Activated CD4-positive, alpha-beta memory T cell treated with anti-CD3 and anti-CD28 coated beads for 36 hours (primary cell): ENCODE measurements at places on chromosomes 16 and 17. TPM values are rescaled to one million over a fixed set of nuclear protein-coding genes. Genes with fewer than 3 reads are reported as not detected.
A peak's percentile ranks its signal among the peaks of the same experiment; 100 is the strongest.

DNA sequence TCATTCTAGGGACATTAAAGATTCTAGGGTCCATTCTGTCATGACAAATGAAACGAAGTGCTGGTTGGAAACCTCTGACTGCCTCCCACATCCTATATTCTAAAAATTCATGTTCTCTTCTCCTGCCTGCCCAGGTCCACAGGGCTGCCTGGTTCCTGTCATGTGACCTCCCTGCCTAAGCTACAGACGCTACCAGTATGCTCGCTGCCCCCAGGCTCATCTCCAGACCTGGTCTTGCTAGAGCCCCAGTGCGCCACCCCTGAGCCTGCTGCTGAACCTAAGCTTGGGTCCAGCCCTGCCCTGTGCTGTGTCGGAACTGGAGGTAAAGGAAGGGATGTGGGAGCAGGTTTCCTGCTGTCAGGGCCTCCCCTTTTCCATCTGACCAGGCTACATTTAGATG, 231.6 kb upstream of the CDH5 start:
- H3K27ac ChIP-seq = no peak overlapping the region
- H3K36me3 ChIP-seq = no peaks in the 10 kb centered on the region
- no peak overlapping the region for H3K4me3 ChIP-seq
- no peak for DNase-seq
- peaks cover 10% of the 10 kb centered on the region for H3K27me3 ChIP-seq

GRCh38 chr17:77914385-77915254, 43.9 kb upstream of the TNRC6C start:
- H3K4me3 ChIP-seq = no peak overlapping the region
- peaks cover 13% of the 10 kb centered on the region for H3K4me1 ChIP-seq
- H3K27ac ChIP-seq = no peak overlapping the region

DNA sequence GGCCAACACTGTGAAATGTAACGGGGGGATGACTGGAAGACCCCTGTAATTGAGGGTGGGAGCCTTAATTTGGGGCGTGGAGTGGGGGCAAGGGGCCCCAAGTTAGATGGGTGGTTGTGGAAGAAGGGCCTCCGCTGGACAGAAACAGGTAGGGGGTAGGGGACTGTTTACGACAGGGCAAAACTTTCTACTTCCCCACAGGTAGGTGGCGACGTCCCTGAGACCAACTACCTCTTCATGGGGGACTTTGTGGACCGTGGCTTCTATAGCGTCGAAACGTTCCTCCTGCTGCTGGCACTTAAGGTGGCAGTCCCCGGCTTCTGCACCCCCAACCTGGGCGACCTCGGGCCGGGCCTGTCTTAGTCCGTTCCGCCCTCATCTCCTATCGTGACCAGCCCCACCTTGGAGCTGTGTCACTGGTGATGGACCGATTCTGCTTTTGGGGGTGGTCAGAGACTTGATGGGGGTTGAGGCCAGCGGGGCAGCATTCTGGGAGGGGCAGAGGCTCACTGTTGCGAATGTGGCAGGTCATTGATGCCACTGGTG, 6.8 kb downstream of the PPP4C start:
- peaks cover 15% of the 10 kb centered on the region for H3K4me1 ChIP-seq
- DNase-seq = no peak
- peaks cover 43% of the 10 kb centered on the region for H3K36me3 ChIP-seq
- H3K4me3 ChIP-seq = no peak overlapping the region
- no peak overlapping the region for H3K27ac ChIP-seq

GRCh38 chr17:8408371-8408770, 10.7 kb upstream of the RNF222 start:
- H3K27ac ChIP-seq = no peak overlapping the region
- H3K36me3 ChIP-seq = no peaks in the 10 kb centered on the region
- H3K27me3 ChIP-seq = peaks cover 12% of the 10 kb centered on the region
- H3K4me1 ChIP-seq = peaks cover 19% of the 10 kb centered on the region

GRCh38 chr16:24430954-24431760, 108.2 kb upstream of the RBBP6 start:
- DNase-seq = no peak
- no peak overlapping the region for H3K27ac ChIP-seq
- H3K27me3 ChIP-seq = peaks cover 19% of the 10 kb centered on the region
- no peaks in the 10 kb centered on the region for H3K4me1 ChIP-seq
- H3K36me3 ChIP-seq = no peaks in the 10 kb centered on the region
- H3K4me3 ChIP-seq = no peak overlapping the region

DNA sequence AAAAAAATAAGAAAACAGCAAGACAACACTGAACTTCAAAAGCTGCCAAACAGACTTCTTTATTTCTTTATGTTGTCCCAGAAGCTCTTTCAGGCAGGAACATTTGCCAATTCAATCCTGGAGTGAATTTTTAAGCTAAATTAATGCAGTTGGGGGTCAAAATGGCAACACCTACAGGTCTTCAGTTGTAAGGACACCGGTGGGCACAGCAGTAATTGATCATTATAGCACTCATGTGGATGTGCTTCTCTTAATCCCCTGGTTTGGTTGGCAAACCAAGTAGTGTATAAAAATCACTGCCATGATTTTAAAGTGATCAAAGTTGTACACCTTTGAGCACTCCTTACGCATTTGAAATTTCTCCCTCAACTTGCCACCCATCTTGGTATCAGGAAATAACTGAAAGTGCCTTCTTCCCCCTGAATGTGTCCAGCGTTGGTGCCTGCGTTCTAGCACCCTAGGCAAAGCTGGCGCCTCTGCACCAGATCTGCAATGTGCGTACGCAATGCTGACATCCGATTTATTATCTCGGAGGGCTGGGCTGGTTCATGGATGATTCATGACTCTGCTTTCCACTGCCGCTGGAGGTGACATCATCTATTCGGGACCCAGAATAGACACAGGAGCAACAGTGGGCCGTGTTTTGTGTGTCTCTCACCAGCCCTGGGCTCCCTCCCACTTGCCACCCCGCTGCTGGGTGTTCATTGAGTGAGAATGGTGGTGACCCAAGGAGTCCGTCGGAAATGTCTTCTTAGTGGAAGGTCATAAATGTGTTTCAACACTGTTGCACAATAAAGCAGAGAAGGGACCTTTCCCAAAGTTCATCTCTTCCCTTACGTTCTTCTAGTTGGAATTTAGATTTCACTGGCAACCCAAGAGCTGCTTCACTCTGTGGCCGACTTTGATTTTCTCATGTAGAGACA, 203.4 kb downstream of the CCDC182 start:
- H3K4me1 ChIP-seq = peaks cover 25% of the 10 kb centered on the region
- H3K36me3 ChIP-seq = no peaks in the 10 kb centered on the region
- DNase-seq = no peak
- no peaks in the 10 kb centered on the region for H3K27me3 ChIP-seq
- no peak overlapping the region for H3K4me3 ChIP-seq
- no peak overlapping the region for H3K27ac ChIP-seq

DNA sequence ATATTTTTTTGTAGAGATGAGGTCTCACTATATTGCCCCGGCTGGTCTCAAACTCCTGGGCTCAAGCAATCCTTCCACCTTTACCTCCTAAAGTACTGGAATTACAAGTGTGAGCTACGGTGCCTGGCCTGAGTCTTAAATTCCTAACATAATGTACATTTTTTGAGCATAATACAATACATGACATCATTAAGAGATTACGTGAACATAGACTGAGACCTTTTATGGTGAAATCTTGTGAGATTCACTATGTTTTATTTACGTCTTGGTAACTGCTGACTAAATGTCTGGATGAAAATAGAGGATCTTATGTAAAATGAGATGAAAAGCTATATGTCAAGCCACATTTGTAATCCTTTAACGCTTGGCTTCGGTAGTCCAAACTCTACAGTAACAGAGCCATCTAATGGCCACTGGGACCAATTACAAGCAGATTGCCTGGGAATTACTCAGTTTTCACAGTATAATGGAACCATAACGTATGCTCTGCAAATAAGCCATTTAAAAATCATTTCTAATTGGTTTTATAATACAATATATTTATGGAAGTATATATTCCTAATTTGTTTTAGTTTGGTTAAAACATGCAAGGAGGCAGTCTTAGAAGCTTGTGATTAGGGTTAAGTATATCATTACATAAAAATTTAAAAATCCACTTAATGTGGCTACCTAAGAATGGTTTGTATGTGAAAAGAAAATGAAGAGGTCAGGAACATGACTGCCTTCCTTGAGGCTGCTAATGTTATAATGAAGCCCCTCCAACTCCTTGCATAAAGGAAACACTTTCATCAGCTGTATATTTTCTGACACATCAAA, 8.1 kb upstream of the EFCAB13 start:
- no peaks in the 10 kb centered on the region for H3K36me3 ChIP-seq
- no peaks in the 10 kb centered on the region for H3K4me1 ChIP-seq
- no peak overlapping the region for H3K4me3 ChIP-seq
- DNase-seq = peak; percentile 40
- H3K27me3 ChIP-seq = no peaks in the 10 kb centered on the region

GRCh38 chr16:3574195-3574594, 3.0 kb downstream of the NLRC3 start:
- DNase-seq = no peak
- no peak overlapping the region for H3K27ac ChIP-seq
- H3K4me3 ChIP-seq = no peak overlapping the region

- H3K27ac ChIP-seq = no peak overlapping the region
- H3K27me3 ChIP-seq = no peaks in the 10 kb centered on the region
- peaks cover 32% of the 10 kb centered on the region for H3K36me3 ChIP-seq
- no peak for DNase-seq
Measured at GRCh38 chr17:1899403-1900000, 69.7 kb downstream of the RPA1 start.

DNA sequence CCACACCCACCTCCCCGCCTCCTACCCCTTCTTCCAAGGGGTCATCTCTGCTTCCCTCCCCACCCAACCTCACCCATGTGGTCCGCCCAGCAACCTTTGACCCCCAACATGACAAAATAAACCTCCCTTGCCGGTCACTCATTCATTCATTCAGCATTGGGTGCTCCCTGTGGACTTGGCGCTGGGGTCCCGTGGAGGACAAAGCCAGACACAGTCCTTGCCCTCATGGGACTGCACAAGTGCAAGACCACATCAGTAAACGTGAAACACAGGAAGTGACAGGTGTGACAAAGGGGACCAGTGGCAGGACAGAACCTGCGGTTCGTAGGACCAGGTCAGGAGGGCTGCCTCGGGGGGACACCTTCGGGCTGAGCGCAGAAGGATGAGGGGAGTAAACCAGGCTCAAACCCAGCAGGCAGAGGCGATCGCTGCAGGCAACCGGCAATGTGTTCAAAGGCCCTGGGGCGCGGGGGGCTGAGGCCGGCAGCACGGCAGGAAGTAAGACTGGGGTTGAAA, 185.4 kb downstream of the SEC14L1 start:
- no peaks in the 10 kb centered on the region for H3K27me3 ChIP-seq
- peak; percentile 36 for DNase-seq
- H3K27ac ChIP-seq = no peak overlapping the region
- H3K4me1 ChIP-seq = peaks cover 37% of the 10 kb centered on the region

GRCh38 chr17:62794666-62794971, 13.5 kb downstream of the MARCHF10 start:
- no peak for DNase-seq
- no peak overlapping the region for H3K27ac ChIP-seq
- peaks cover 9% of the 10 kb centered on the region for H3K4me1 ChIP-seq
- H3K27me3 ChIP-seq = peaks cover 22% of the 10 kb centered on the region
- no peak overlapping the region for H3K4me3 ChIP-seq

- H3K4me3 ChIP-seq = no peak overlapping the region
- H3K4me1 ChIP-seq = no peaks in the 10 kb centered on the region
- no peaks in the 10 kb centered on the region for H3K36me3 ChIP-seq
- no peak for DNase-seq
- no peaks in the 10 kb centered on the region for H3K27me3 ChIP-seq
Measured at GRCh38 chr16:56311208-56312027, 113.9 kb downstream of the AMFR start.

The ENPP7 gene
- not detected for total RNA-seq

The MT3 gene
- 3.1 TPM for total RNA-seq

The ARL5C gene
- total RNA-seq = not detected

The NQO1 gene
- 18.2 TPM for total RNA-seq

The SLC12A3 gene
- total RNA-seq = not detected

The MYH3 gene
- total RNA-seq = 2.4 TPM

The LLGL2 gene
- 17.1 TPM for total RNA-seq

The ZNF785 gene
- 14.0 TPM for total RNA-seq

The LRRC37A3 gene
- total RNA-seq = 8.5 TPM

The PCGF2 gene
- 4.2 TPM for total RNA-seq

The ODF4 gene
- total RNA-seq = not detected
